ENCODE measurements at places on chromosomes 7 and 10.

DNA sequence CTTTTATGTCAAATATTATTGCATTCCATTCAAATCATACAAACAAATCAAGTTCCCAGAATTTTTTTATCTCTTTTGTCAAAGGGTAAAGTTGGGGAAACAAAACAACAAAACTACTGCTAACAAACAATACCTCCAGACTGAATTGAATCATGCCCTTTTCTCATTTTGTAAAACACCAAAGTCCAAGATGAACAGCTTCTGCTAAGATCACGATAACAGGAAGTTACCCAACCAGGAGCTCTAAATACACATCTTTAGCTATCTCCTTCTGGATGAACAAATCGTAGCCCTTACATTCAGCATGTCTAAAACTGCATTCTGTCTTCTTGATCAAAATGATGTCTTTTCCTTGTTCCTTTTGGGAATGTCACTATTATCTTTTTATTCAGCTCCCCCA is 97.4 kb downstream of the CTTNBP2 start:
- no peak for DNase-seq

GRCh38 chr10:28381466-28381865 is 78.6 kb upstream of the MPP7 start:
- no peak for DNase-seq

DNA sequence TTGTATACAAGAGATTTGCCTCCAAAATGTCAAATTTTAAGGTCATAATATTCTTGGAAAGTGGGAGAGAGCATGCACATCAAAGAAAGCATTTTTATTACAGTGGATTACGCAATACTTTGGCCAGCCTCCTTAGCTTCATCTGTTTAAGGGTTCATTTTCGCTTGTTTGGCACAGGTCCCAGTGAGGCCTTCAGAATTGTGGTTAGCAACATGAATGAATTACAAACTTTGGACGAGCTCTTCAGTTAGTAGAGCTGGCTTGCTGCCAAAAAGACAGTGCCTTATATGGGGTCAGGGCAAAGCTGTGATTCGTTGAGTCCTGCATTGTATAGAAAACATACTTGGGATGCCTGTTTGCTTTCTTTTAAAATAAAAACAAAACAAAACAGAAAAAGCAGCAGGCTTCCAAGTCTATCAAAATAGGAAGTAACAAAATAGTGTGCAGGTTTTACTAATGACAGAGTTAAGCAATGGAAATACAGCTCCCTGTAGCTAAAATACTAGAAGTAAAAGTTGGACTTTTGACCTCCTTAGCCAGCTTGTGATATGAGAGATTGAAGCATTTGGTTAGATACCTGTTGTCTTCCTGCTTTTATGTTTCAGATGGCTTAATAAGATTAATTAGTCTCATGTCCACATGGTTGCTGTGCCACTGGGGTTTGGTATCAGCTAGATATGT is 190.8 kb downstream of the MLLT10 start:
- peak; percentile 92 for DNase-seq

- DNase-seq, result no peak
Observed at GRCh38 chr10:25678220-25678619, 255.8 kb upstream of the MYO3A start.

DNA sequence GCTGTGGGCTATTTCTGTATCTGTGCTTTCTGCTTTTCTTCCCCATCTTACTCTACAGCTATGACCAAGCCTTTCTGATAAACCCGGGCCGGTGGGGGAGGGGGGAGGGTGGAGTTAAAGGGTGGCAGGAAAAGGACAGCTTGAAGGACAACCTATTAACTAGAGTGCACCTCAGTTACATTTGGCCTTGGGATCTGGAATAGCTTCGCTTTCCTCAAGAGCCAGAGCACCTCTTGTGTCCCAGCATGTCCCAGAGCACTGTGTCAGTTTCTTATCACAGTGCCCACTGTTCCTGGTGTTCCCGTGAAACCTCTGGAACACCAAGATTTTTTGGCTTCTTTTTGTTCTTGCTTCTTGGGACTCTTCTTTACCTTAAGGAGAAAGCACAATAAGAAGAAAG is 160.6 kb downstream of the NSUN6 start:
- DNase-seq, result no peak

DNA sequence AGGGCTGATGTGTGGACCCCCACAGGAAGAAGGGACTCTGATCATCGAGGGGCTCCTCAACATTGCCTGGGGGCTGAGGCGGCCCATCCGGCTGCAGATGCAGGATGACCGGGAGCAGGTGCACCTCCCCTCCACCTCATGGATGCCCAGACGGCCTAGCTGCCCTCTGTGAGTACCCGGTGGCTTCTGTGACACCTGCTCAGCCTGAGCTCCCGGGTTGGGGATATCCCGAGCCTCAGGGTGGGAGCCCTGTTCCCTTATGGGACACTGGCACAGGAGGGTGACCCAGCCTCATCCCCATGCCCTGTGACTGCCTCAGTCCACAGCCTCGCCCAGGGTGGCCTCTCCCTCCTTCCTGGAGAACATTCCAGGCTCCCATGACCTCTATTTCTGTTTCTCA is 3.9 kb upstream of the DEPP1 start:
- DNase-seq, result no peak

GRCh38 chr10:122116331-122116730 is 127.4 kb downstream of the TACC2 start:
- DNase-seq, result peak; percentile 73

- no peak for DNase-seq
Observed at GRCh38 chr7:76381814-76382213, 23.0 kb upstream of the YWHAG start.

- no peak for DNase-seq
Observed at GRCh38 chr7:31935124-31936054, 134.8 kb downstream of the PDE1C start.

DNA sequence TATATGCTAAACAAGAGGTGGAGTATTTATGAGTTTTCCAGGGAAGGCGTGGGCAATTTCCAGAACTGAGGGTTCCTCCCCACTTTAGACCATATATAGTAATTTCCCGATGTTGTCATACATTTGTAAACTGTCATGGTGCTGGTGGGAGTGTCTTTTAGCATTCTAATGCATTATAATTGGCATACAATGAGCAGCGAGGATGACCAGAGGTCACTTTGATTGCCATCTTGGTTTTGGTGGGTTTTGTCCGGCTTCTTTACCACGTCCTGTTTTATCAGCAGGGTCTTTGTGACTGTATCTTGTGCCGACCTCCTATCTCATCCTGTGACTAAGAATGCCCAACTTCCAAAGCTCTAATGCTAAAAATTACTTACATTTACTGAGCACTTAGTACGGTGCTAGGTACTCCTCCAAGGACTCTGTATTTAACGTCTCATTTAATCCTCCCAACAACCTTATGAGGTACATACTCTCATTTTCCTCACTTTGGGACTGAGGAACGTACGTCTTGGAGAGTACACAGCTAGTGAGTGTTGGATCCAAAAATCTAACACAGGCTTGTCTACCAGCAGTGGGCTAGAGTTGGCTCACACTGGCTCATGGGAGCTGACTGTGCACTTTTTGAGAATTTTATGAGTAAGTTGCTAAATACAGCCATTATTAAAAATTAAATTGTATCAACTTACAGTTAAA is 144.8 kb upstream of the NEBL start:
- no peak for DNase-seq

DNA sequence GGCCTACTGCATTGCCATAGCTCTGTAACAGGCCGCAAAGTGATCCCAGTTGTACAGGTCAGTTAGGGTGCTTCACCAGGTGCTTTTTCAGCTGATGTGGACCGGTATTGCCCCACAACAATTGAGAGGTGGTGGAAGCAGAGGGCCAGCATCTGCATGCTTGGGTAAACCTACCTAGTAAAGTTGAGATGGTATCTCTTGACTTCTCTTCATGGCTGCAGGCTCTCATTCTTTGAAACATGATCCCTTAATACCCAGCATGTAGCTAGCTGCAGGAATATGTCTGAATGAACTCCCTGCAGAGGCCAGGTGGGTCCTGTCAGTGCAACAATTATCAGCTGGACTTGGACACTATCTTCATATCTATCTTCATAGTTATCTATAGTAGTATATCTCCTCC is 60.7 kb upstream of the CCDC6 start:
- DNase-seq, result no peak

GRCh38 chr10:91511549-91512330 is 101.6 kb downstream of the HECTD2 start:
- DNase-seq, result no peak

- no peak for DNase-seq
Observed at GRCh38 chr7:112052498-112052897, 153.7 kb downstream of the DOCK4 start.

- no peak for DNase-seq
Observed at GRCh38 chr10:97582169-97582568, 2.0 kb upstream of the HOGA1 start.

DNA sequence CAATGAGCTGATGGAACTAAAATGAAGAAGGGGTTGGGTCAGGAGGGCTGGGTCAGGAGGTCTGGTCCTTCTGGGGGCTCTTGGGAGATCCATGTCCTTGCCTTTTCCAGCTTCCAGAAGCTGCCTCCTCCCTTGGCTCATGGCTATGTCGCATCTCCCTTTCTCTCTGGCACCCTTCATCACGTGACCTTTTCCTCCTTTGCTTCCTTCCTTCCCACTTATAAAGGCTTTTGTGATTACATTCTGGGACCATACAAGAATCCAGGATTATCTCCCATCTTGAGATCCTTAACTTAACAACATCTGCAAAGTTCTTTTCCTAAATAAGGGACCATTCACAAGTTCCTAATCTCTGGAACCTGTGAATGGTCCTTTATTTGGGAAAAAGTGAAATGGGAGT is 290.2 kb downstream of the GALNT17 start:
- DNase-seq, result no peak

DNA sequence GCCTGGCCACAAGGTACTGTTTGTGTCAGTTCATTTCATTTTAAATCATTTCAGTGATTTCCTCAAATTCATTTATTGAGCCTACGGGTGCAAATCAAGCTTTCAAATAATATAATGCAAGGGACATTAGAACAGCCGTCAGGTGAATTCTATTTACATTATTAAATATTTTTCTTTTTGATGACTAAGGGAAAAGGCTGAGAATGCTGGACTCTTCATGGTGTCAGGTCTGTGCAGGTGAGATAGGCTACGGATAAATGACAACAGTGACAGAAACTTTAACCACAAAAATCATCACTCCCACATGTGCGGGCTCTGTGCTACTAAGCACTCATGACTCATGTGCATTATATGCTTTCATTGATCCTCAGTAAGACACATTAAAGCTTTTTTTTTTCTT is 149.2 kb upstream of the ZNF716 start:
- no peak for DNase-seq

- no peak for DNase-seq
Observed at GRCh38 chr7:96449094-96449493, 127.2 kb upstream of the SLC25A13 start.

- no peak for DNase-seq
Observed at GRCh38 chr10:83765731-83766130, 373.6 kb upstream of the GHITM start.

- DNase-seq, result no peak
Observed at GRCh38 chr10:72038458-72039001, 49.8 kb downstream of the SPOCK2 start.

- no peak for DNase-seq
Observed at GRCh38 chr10:54477738-54478137, 323.3 kb downstream of the PCDH15 start.

DNA sequence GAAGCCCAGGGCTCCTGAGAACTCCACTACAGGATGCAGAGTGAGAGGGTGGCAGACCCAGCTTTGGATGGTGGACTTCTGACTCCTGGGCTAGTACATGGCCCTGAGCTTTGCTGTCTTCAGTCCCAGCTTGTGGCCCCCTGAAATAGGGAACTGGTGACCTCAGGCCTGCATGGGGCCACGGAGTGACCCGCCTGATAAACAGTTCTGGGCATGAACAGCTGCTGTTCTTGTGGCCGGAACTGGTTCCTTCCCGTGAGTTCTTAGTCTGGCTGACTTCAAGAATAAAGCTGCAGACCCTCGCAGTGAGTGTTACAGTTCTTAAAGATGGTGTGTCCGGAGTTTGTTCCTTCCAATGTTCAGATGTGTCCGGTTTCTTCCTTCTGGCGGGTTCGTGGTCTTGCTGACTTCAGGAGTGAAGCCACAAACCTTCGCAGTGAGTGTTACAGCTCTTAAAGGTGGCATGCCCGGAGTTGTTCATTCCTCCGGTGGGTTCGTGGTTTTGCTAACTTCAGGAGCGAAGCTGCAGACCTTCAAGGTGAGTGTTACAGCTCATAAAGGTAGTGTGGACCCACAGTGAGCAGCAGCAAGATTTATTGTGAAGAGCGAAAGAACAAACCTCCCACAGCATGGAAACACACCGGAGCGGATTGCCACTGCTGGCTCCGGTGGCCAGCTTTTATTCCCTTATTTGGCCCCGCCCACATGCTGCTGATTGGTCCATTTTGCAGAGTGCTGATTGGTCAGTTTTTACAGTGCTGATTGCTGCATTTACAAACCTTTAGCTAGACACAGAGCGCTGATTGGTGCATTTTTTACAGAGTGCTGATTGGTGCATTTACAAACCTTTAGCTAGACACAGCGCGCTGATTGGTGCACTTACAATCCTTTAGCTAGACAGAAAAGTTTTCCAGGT is 268.0 kb downstream of the ZEB1 start:
- DNase-seq, result no peak

GRCh38 chr7:94330269-94331020 is 64.2 kb upstream of the COL1A2 start:
- DNase-seq, result no peak

DNA sequence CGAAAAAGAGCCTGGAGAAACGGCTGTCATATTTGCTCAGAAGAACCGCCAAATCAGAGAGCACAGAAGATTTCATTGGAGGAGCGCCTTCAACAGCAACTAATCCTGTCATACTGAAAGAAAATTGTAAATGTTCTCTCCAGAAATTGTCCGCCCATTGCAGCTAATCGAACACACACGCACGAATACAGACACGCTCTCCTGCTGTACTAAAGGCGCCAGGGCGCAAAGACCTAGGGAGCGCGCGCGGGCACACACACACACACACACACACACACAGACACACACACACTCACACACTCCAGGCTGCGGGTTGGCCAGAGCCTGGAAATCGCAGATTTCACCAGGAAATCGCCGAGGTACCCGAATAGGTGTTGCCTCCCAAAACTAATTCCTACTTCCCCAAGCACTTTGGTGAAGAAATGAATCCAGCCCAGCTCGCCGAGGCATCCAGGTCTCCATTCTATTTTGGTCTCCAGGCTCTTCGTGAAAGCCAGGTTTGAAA is at the start of gene CHRM2:
Gene CHRM2 (plus strand): TSS at position 157 of the 505 bp plus-strand sequence. CDS start 146,214 bp downstream, outside the sequence.
- DNase-seq, result peak; percentile 19
